ENCODE measurements at places on chromosomes 11 and 22.

GRCh38 chr11:19539861-19540260 is 172.8 kb upstream of the NAV2 start:
- DNase-seq = no peak

DNA sequence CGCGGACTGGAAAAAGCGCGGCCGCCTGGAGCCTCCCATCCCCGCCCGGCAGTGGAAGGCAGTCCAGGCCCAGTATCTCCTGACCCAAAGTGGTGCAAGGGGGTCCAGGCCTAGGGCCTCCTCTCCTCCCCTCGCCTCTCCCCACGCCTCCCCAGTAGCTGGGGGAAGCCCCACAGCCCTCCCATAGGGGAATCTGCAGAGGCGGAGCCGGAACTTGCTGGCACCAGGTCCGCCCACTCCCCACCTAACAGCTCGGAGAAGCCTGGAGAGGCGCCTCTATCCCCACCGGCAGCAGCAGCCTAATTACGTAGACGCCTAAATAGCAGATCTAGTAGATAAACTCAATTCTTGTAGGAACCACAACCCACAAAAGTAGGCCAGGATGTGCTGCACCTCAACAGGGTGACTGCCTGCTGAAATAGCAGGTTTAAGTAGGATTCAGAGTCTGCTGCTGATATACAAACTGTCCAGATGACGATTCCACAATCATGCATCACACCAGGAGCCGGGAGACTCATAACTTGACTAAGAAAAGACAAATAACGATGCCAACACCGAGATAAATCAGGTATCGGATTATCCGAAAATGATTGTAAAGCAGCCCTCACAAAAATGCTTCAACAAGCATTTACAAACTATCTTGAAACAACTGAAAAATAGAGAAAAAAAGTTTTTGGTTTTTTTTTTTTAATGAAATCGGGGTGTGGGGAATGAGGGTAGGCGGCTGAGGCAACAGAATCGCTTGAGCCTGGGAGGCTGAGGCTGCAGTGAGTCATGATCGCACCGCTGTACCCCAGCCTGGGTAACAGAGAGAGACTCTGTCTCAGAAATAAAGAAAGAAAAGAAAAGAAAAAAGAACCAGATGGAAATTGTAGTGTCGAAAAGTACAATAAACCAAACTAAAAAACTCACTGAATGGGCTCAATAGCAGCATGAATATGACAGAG is 11.4 kb upstream of the BRD1 start:
- peak; percentile 91 for DNase-seq

GRCh38 chr22:26953012-26953883 is 295.9 kb downstream of the MIAT start:
- no peak for DNase-seq

DNA sequence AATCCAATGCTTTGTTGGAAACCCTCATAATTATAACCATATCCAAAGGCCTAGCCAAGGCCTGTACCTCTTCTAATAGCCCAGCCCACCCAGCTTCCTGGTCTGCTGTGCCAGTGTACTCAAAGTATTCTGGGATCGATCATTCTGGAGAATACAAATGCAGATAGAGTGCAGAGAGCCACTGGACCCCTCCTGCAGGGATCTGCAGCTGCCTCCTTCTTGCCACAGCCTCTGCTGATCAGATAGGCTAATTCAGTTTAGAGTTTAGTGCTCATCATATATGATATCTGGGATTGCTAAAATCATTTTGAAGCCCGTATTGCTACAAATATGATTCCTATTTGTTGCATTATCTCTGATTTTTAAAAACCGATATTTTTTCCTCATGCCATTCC is 17.5 kb downstream of the CASP5 start:
- no peak for DNase-seq

DNA sequence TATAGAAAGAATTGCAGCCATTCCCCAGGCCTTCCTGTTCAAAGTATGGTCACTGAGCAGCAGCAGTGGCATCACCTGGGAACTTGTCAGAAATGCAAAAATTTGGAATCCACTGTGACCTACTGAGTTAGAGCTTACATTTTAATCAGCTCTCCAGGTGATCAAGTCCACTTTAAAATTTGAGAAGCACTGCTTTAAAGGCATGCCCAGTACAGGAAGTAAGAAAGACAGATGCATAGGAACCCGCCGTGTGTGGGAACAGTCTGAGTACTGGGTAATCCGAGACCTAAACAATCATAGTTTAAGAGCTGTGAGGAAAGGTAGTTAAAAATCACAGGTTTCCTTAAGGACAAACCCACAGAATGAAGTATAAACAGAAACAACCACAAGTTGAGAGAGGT is 462.4 kb downstream of the RAB38 start:
- DNase-seq = no peak

DNA sequence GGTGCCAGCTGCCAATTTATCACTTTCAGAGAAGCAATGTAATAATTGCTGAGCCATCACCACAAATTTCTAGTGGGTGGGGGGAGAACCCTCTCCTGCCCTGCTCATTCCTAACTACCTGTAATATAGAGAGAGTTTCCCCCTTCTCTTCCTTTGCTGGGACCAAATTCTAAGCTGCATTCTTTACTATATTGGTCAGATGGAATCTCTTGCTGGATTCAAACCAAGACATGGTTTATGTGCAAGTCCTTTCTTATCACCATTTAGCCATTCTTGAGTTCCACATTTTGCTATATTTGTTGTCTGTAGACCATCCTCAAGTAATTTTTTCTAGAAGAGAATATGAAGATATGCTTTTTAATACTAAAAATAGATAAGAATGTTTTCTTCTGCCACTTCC is 452.1 kb downstream of the MN1 start:
- no peak for DNase-seq

- no peak for DNase-seq
These were observed 92.3 kb upstream of the TEAD1 start for GRCh38 chr11:12581923-12582322.

GRCh38 chr22:42702675-42703074 is 18.0 kb downstream of the A4GALT start:
- no peak for DNase-seq

DNA sequence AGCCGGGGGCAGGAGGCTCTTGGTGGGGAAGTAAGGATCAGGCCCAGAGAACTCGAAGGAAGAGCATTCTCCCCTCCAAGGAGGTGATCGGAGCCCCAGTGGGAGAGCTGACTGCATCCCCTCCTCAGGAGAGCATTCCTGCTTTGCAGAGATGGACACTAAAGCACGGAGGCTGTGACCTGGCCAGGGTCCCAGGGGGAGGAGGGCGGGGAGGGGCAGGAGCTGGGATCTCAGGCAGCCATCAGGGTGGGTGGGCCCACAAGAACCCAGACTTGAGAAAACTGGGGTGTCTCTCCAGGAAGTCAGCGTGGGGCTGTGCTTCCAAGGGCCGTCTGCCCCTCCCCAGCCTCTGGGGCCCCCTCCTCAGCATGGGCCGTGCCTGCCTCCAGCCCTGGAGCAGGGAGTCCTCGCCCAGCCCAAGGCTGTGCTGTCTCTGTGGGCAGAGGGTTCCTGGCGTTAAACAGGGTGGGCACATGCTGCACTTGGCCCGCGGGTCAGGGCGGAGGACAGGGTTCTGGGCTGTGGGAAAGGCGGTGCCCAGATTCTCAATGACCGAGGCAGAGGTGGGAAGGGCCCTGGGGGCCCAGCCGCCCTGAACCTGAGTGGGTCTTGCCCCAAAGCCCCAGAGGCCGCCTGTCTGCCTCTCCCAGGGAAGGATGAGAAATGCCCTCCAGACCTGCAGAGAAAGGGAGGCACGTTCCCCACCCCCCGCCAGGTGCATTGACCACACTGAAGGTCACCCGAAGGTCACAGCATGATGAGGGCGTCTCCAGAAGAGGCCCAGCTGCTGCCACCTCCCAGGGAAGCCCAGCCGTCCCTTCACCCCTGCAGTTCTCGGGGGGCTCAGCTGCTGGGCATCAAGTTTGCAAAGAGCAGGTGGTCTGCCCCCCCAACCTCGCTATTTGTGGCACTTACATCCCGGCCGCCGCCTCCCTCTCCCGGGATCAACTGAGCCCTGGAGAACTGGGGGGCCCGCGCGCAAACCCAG is 643 bp downstream of the CEND1 start:
- DNase-seq = no peak

- DNase-seq = no peak
These were observed 4.4 kb upstream of the CATSPERZ start for GRCh38 chr11:64295760-64296159.

DNA sequence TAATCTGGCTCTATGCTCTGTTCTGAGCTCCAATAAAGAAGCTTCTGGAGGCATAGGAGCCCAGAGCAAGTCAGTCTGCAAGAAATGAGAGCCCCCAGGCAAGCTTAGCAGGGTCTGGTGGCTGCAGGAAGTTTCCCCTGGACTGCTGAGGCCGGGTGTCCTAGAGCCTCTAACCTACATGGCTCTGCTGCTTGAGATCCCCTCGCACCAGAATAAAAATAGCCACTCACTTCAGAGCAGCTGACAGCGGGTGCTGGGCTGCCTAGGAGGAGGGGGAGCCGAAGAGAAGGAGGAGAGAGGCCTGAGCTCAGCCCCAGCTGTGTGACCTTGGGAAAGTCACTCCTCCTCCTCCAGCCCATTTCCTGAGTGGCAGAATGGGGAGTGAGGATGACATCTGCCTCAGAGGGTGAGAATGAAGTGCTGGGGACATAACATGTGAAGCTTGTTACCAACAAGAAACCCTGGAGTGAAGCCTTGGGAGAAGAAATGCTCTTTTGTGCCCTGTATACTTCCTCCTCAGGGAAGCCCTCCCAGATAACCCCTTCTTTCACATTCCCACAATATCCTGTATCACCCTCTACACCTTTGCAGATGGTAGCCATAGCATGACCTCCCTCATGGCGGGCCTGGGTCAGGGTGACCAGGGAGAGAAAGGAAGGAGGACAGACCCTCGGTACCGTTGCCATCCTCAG is 3.6 kb upstream of the INPP5J start:
- no peak for DNase-seq

GRCh38 chr11:85483861-85484260 is 143.3 kb downstream of the DLG2 start:
- no peak for DNase-seq

DNA sequence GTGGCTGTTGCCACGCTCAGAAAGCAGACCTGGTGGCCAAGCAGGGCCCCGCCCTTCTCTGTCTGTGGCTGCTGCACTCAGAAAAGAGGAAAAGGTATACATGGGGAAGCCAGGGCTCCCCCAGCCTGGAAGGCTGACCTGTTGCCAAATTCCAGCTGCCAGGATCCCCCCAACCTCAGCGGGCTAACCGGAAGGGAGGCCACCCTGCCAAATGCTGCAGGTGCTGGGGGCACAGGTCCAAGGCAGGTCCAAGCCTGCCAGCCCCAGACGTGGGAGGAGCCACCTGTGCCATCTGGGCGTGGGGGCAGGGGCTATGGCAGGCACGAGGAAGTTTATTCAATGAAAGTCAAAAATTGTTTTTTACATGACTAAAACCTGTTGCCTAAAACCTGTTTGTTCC is 2.6 kb downstream of the NPTXR start:
- DNase-seq = no peak

DNA sequence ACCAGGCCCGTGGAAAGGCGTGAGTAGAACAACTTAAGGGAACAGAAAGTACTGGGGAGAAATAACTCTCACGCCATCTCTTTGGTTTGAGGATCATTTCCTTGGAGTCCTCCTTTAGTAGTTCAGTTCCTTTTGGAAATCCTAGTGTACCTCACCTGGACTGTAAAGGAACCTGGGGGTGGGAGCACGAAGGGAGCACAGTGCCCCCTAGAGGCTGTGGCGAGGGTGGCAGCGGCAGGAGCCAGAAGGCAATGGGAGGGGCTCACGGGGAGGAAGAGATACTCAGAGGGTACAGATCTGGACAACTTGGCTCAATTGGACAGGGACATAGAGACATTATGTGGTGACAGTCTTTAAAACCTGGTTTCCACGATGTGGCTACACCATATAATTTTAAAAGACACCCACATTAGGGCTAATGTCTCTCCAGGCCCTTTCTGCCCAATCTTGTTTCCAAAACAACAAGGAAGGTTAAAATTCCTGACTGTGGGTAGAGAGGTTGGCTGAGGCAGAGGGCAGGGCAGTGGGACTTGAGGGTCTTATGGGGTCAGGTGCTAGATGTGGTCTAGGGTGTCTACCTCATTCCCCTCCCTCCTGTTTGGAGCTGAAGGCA is 87.0 kb downstream of the CSNK2A3 start:
- DNase-seq = no peak

- DNase-seq = no peak
These were observed 138.8 kb downstream of the LRRC4C start for GRCh38 chr11:41320653-41321052.

All from T-cell (primary cell).